T-helper 1 cell (primary cell): ENCODE measurements at places on chromosomes 6 and 20.

DNA sequence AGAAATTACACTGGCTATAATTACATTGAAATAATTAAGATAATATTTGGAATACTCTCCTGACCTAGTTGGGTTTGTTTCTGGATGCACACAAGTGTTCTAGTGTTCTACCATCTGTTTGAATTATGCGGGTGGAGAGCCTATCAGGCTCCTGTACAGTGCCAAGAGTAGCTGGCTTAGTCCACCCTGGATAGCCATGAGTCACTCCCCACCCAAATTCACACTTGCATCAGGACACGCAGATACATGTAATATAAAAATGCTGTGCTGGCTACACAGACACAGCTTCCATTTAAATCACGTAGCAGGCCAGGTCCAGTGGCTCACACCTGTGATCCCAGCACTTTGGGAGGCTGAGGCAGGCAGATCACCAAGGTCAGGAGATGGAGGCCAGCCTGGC is 686.2 kb upstream of the SLC35B3 start:
- DNase-seq = no peak

- DNase-seq = no peak
Observed at GRCh38 chr6:130076512-130076911, 58.1 kb downstream of the L3MBTL3 start.

DNA sequence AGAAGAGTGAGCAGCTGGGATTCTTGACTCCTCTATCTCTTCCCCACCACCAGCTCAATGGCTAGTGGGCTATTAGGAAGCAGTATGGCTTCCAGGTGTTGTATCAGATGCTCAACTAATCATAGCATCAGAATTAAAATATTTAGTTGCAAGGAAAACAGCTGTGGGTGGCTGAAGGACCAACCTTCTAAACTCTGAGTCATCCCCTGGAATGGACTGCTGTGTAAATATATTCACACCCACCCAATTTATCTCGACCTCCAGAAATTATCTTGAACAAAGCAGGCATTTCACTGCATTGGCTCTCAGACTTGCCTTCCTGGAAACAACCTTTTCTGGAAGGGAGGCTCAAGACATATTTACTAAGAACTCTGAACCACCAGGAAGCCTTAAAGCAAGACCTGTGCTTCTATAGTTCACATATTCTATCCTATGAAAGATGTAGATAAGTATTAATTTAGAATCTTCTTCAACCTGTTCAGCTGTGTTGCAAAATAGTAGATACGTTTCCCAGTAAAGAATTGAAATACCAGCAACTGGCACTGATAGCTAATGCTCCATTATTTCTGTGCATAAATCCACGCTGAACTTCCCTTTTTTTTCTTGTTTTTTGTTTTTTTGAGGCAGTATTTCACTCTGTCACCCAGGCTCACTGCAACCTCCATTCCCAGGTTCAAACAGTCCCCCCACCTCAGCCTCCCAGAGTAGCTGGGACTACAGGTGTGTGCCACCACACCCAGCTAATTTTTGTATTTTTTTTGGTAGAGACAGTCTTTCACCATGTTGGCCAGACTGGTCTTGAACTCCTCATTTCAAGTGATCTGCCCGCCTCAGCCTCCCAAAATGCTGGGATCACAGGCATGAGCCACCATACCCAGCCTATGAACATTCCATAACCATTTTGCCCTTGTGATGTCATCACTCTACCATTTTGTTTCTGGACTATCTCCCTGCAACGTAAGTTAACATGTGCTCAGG is 56.9 kb upstream of the CD2AP start:
- no peak for DNase-seq

GRCh38 chr20:43838703-43839060 is 76.0 kb upstream of the TOX2 start:
- DNase-seq = peak; percentile 59

DNA sequence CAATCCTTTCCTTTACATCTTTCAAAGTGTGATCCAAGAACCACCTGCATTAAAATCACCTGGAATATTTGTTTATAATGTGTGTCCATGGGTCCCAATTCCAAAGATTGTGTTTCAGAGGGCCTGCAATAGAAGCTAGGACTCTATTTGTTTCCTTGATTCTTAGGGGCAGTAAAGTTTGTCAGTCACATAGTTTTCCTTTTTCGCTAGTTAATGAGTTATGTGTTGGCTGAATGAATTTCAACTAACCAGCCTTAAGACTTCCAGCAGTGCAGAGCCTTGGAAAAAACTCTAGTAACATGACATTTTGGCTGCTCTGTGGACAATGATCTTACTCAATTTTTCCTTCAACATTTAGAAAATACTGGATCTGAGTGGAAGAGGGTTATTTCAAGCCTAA is 11.3 kb downstream of the FAM217A start:
- no peak for DNase-seq

GRCh38 chr20:10565922-10566897 is 107.6 kb downstream of the JAG1 start:
- DNase-seq = no peak

- no peak for DNase-seq
Observed at GRCh38 chr20:25510202-25510601, 75.1 kb downstream of the NINL start.

GRCh38 chr6:56062836-56063235 is 184.5 kb downstream of the COL21A1 start:
- no peak for DNase-seq

GRCh38 chr6:28586962-28587745 is 61.5 kb downstream of the GPX5 start:
- no peak for DNase-seq

DNA sequence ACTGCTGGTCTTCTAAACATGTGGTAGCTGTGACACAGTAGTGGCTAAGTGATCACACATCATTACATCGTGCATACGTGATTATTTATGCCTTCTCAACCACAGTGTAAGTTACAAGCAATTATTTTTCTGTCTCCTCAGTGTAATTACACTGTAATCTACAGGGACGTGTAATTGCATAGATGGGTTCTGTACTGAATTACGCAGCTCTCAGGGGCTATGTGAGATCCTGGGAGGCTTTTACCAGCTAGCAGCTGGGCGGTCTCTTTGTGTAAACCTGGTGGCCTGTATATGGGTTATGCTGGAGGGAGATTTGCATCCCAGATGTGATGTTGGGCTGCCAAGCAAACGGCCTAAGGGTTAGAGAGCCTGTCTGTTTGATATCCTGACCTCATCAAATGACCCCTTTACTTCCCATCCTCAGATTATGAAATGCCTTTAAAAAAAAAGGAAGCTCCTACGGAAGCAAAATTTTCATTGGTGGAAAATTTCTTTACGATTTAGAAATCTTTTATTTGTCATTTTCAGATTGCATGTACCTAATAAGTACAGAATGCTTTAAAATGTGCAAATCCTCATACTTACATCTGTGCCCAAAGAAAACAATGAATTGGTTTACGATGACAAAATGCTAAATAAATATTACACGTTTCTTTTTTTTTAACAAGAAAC is 402.8 kb upstream of the JAG1 start:
- no peak for DNase-seq

DNA sequence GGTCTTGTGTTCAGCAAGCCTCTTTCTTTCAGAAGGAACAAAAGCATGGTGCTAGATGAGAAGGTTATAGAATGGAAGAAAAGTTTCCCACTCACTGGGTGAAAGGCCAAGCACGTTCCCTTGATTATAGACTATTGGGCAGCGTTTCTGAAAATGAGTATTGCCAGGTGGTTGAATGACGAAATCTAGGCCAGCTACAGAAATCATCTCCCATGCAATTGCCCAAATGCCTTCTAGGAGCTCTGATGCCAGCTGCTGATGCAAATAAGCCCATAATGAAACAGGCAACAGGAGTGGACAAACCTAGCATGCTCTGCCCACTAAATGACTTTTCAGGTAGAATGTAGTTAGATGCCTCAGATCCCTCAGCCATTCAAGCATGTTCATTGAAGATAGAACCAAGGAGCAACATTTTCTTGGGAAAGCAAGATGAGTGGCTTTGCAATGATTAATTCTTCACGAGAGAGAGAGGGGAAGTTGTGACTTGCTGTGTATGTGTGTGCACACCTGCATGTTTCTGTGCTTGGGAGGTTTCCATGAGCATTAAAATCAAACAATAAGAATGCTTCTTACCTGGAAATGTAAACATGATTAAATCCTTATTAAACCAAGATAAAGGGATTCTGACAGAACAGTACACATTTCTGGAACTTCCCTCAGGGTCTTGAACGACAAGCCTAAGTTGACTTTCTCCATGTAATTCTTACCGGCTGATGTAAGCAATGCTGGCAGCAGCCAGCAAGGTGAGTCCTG is 43.6 kb downstream of the ADTRP start:
- no peak for DNase-seq

- no peak for DNase-seq
Observed at GRCh38 chr6:164062872-164063271, 648.4 kb downstream of the QKI start.

- DNase-seq = no peak
Observed at GRCh38 chr20:17823409-17824144, 123.8 kb downstream of the BANF2 start.

- no peak for DNase-seq
Observed at GRCh38 chr6:2973676-2974075, 2.3 kb upstream of the SERPINB6 start.

- DNase-seq = no peak
Observed at GRCh38 chr6:54262971-54263370, 45.3 kb upstream of the TINAG start.

DNA sequence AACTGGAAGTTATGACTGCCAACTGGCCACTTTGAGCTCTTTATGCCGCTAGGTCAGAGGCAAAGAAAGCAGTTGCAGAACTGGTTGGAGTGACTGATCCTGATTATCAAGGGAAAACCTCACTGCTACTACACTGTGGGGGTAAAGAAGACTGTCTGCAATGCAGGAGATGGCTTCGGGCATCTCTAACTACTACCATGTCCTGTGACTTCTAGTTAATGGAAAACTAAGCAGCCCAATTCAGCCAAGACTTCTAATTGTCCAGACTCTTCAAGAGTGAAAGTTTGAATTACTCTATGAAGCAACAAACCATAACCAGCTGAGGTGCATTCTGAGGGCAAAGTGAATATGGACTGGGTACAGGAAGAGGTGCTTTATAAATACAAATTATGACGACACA is 773.6 kb upstream of the SLC35B3 start:
- no peak for DNase-seq

- no peak for DNase-seq
Observed at GRCh38 chr6:14288910-14289309, 171.3 kb downstream of the CD83 start.

DNA sequence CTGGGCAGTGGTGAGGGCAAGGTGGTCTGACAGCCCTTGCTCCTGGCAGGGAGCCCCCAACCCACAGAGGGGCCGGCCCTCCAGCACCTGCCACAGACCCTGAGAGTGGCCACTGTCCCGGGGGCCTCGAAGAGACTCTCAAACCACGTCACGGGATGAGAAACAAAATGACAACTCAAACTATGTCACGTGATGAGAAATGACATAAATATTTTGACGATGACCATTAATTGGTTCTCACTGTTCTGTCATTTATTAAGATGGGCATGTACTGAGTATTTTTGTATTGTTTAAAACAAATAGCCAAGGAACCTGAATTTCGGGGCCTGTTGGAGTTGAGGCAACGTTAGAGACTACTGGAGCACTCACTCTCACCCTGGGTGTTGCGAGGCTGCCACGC is 135.5 kb downstream of the WDR27 start:
- DNase-seq = no peak

- DNase-seq = no peak
Observed at GRCh38 chr6:25157842-25158241, 121.3 kb upstream of the CARMIL1 start.

GRCh38 chr20:62911701-62912280 is 14.5 kb downstream of the DIDO1 start:
- DNase-seq = no peak

GRCh38 chr6:45187836-45188235 is 140.3 kb upstream of the RUNX2 start:
- no peak for DNase-seq

DNA sequence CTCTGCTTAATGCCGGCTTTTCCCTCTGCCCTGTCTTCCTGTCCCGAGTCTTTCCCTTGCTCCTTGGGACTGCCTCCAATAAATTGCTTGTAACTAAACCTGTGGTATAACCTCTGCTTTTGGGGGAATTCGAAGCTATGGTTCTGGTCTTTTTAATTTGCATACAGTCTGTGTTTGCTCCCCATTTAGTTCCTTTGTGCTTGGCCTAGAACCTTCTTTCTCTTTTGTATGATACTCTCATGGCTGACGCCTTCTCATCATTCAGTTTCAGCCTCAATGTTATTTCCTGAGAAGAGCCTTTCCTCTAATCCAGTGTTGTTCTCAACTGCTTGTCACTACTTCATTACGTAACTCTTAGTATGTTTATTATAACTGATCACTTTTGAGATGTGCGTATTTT is 248.0 kb downstream of the PHF3 start:
- no peak for DNase-seq

- DNase-seq = no peak
Observed at GRCh38 chr6:14770572-14770971, 475.3 kb upstream of the JARID2 start.

DNA sequence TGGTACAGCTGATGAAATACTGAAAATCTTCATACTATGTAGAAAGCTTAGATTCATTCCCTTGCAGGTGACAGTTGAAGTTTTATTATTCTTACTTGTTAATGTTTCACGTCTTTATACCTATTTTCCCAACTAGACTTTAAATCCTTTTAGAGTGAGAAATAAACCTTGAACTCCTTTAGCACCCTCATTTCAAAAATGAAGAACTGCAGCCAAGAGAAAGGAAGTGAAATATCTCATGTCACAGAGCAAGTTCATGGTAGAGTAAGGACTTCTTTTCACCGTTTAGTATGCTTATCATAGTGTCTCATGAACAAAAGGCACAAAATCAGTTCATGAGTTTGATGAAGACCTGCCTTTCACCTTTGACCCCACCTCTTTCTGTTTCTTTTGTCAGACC is 38.5 kb downstream of the ORC3 start:
- no peak for DNase-seq

- DNase-seq = no peak
Observed at GRCh38 chr6:107684996-107685395, 139.1 kb downstream of the SCML4 start.

DNA sequence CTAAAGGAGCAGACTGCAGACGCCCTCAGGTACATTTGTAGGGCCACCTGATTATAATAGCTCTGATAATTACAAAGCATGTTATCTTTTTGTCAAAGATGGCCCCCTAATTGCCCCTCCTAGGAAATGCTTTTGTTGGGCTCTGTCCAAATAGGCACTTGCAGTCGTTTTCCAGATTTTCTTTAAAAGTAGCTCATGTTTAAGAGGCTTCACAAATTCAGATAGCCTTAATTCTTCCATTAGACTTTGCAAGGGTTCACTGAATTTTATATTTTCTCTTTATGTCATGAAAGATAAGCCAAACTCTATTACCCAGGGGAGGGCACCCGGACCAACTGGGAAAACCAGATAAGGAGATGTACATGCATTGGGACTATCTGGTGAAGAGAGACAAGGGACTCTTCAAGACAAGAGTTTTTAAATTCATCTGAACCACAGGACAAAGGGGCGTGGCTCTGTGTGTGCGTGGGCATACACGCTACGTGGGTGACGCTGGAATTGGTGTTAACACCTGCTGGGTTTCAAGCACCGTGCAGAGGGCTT is 95.6 kb downstream of the TOX2 start:
- DNase-seq = no peak
